Activated naive CD4-positive, alpha-beta T cell treated with anti-CD3 and anti-CD28 coated beads, Interleukin-2, amount 50 U/mL, for 72 hours (primary cell): ENCODE measurements at places on chromosomes 6 and 20.

GRCh38 chr6:136890986-136891385 is 31.1 kb upstream of the SLC35D3 start:
- DNase-seq: no peak

GRCh38 chr20:63574829-63575743 is 1.0 kb upstream of the HELZ2 start:
- DNase-seq: no peak

- DNase-seq: no peak
These were observed 50.4 kb downstream of the HMGN3 start for GRCh38 chr6:79184086-79184485.

DNA sequence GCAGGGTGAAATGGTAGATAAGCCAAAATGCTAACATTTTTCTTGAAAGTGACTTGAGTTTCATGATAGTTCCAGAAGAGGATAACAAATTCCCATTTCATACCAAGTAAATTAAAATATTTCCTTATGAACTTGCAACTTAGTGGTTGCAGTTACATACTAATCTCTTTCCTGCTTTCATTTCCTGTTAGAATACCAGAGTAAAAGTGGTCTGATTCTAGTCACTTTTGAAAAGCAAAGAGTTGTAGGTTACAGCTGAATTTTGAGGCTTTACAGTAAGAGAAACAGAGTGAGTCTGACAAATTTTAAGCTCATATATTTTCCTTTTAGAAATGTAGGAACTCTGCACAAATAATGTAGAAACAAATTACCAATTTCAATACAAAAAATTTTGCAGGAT is 117.4 kb downstream of the ZFAND3 start:
- no peak for DNase-seq

GRCh38 chr20:49400904-49401303 is 81.6 kb downstream of the KCNB1 start:
- no peak for DNase-seq

DNA sequence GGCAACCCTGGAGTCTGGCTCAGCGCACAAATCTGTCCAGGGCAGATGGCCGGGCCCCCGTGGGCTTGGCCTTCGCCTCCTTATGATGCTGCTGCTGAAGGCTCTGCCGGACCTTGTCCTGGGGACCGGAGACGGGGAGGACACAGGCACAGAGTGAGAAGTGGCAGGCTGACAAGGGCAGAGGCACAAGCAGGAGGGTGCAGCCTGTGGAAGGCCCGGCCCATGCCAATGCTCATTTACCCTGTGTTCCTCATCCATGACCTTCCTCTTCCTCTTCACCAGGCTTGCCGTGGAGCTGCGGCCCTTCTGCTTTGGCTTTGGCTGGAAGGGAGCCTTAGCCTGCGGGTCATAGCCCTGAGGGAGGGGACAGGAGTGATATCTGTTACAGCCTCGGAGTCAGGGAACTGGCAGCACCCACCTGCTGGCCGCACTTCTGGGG is 2.4 kb downstream of the B3GALT4 start:
- no peak for DNase-seq

- no peak for DNase-seq
These were observed 129.5 kb downstream of the NFATC2 start for GRCh38 chr20:51412951-51413481.

- no peak for DNase-seq
These were observed 25.4 kb downstream of the ZFP64 start for GRCh38 chr20:52166150-52166549.

- no peak for DNase-seq
These were observed 193.3 kb upstream of the CHD6 start for GRCh38 chr20:41811456-41811855.

GRCh38 chr20:40506537-40506939 is 182.5 kb downstream of the MAFB start:
- DNase-seq: no peak
